ENCODE measurements at places on chromosomes 4 and X.
A peak's percentile ranks its signal among the peaks of the same experiment; 100 is the strongest.

DNA sequence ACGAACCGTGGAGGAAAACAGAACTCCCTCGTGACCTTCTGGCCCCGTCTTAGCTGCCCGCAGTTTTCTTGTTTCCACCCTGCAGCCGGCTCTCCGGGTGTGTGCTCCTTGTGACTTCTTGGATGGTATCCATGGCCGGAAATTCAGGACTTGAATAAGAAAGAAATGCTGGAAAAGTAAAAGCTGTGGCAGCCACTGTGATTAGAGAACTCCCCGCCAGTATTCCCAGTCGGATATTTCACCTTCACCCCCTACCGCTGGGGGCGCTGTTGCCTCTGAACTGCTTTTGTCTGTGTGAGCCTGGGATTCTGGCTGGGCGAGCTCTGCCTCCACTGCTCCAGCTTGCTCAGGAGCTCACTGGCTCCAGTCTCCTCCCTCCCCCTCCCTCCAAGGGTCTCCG is 41.5 kb upstream of the CYP4V2 start:
- DNase-seq, result no peak

DNA sequence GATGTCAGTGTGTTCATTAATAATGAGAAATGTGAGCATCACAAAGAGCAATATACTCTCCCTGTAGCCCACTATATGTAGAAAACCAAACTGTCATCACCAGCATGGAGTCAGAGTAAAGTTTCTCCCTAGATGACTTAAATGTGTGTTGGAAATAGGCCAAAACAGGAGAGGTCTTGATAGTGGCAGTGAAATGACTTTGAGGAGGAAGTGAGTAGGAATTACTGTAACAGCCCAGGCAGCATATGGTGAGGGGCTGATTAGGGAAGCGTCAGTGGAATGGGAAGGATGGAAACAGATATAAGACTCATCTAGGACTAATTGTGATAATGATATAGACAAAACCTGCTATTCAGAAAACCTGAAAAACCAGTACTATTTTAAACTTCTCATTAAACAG is 83.9 kb downstream of the ATXN3L start:
- no peak for DNase-seq

- no peak for DNase-seq
These were observed 5.6 kb upstream of the TEC start for GRCh38 chr4:48275247-48275646.

- no peak for DNase-seq
These were observed 91.3 kb downstream of the MFAP3L start for GRCh38 chr4:169934794-169935429.

GRCh38 chr4:2859514-2859913 is 15.9 kb downstream of the ADD1 start:
- DNase-seq, result no peak

DNA sequence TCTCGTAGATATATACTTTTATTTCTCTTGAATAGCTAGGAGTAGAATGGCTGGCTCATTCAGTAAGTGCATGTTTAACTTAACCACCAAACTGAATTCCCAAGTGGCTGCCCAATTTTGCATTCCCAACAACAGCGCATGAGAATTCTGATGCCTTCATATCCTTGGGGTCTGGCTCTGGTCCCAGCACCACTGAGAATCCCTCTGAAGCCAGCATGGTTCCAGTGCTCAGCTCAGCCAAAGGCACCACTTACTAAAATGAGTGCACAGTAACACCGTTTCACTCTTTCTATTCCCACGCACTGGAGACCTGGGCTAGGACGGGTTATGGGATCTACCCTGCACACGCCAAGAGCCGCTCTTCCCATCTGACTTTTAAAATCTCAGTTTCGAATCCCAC is 60.4 kb downstream of the CASP3 start:
- no peak for DNase-seq

DNA sequence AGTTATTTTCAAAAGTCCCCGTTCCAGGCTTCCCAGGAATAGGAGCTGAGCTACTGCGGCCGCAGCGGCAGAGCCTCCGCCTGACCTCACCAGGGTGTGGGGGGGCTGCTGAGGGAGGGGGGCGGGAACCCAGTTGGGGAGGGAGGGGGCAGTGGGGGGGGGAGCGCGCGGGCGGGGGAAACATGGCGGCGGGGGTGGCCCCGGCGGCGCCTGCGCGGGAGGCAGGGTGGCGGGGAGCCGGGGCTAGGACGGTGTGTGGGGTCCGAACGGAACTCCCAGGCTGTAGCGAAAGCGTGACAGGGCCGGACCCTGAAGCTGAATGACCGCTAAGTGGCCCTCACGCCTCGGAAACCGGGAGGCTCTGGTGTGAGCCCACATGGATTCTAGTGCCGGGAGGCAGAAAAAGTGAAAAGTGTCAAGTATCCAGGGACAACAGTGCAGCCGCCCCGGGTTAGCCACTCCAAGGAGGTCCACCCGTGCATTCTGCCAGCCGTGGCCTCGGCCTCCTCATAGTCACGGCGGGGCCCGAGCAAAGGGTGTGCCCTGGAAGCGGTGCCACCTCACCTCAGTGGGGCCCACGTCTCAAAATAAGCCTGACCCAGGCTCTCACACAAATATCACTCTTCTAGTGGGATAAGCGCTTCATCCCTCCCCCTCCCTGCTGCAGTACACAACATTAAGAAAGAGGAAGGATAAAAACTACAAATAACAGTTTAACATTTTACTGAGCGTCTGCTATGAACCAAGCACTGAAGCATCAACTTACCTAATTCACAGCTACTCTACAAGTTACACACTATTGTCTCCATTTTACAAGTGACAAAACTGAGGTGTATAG is at the start of gene KLHL13:
Gene KLHL13 (minus strand): TSS at position 98 of the 838 bp plus-strand sequence. CDS start 88,337 bp downstream, outside the sequence.
- peak; percentile 8 for DNase-seq

- no peak for DNase-seq
These were observed 257.5 kb upstream of the FTHL17 start for GRCh38 chrX:31329298-31329697.

GRCh38 chr4:21134994-21135393 is 434.7 kb downstream of the PACRGL start:
- DNase-seq, result no peak

Data from stimulated activated naive CD4-positive, alpha-beta T cell (primary cell).